Activated T-helper 2 cell treated with anti-CD3 and anti-CD28 coated beads, Interferon-gamma antibody, Interleukin-2, Interleukin-4, amounts not matched to agents 10 μg/mL and 5 μg/mL and 100 μg/mL, durations not matched to agents 14 hours and 24 hours and 36 hours (primary cell): ENCODE measurements at places on chromosomes 7 and 10. TPM values are rescaled to one million over a fixed set of nuclear protein-coding genes. Genes with fewer than 3 reads are reported as not detected.
A peak's percentile ranks its signal among the peaks of the same experiment; 100 is the strongest.

Gene SEMA3E
- total RNA-seq = not detected in 2 replicates

DNA sequence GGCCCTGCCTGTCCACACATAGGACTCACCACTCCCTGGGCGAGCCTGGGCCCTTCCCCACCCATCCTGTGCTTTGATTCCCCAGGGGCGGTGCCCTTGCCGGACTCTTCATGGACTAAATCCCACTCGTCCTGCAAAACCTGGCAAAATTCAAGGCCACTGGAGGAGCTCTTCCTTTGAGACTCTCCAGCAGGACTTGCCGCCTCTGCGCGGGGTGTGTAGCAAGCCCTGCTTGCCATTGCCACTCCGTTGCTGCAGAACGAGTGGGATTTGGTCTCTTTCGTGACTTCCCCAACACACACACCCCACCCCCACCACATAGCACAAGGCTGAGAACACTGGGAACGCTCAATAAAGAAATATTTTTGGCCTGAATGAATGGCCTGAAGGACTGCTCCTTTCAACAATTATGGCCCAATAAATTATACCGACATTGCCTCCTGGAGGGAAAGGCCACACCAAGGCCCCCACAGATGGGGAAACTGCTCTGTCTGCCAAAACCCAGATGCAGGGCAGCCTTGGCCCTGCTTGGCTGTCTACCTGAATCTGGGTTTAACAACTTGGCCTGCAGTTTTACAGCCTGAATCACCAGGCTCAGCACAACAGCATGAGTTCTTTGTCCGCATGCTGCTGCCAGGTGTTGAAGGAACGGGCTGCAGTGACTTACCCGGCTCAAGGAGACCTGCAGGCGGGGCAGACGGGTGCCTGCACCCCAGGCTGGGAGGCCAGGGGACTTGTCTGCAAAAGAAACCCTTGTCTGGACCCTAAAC is 72.8 kb upstream of the KAT6B start:
- DNase-seq = no peak

DNA sequence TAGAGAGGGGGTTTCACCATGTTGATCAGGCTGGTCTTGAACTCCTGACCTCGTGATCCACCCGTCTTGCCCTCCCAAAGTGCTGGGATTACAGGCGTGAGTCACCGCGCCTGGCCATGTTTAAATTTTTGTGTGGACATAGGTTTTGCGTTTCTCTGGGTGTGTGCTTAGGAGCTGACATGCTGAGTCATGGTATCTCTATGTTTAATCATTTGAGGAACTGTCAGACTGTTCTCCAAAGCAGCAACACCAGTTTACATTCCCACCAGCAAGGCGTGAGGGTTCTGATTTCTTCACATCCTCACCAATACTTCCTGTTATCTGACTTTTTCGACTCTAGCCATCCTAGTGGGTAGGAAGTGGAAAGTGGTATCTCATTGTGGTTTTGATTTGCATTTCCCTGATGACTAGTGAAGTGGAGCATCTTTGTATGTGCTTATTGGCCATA is 153.7 kb downstream of the DNAJB6 start:
- DNase-seq = peak; percentile 65

DNA sequence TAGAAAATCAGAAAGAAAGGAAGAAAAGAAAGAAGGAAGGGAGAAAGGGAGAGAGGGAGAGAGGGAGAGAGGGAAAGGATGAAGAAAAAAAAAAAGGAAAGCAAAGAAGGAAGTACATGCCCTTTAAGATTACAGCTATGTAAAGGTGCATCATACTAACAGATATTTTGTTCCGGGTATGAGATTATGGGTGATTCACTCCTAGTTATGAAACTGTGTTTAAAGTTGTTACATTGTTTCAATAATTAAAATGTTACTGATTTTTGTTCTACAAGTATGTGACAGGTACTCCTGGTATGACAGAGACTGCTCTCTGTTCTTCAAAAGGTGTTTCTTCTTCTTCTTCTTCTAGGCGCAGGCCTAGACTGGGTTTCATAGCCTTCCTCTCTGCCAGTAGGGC is 808.9 kb downstream of the GRID1 start:
- no peak for DNase-seq

DNA sequence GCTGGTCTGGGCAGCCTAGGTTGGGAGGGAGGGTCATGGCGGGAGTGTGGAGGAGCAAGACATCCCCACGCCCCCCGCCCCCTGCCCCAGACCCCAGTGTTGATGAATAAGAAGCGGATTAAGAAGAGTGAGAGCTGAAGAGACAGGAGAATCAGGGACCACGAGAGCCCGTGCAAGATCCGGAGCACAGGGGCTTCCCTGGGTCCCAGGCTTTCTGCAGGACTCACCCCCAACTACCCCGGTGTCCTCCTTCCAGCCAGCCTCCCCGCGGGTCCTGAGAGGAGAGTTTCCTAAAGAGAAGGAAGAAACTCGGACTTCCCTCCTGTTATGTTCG is 20.1 kb downstream of the GHRHR start:
- no peak for DNase-seq

GRCh38 chr7:31437250-31437865 is 76.5 kb upstream of the ITPRID1 start:
- DNase-seq = no peak

GRCh38 chr10:93106631-93107072 is 33.0 kb downstream of the CYP26A1 start:
- DNase-seq = no peak

GRCh38 chr10:45373576-45374349 is at the start of gene ALOX5:
TSS of gene ALOX5 (plus strand) at chr10:45374216. CDS start at chr10:45374280, 64 bp downstream.
- DNase-seq = peak; percentile 13
